ENCODE measurements at places on chromosomes 1 and 21.

DNA sequence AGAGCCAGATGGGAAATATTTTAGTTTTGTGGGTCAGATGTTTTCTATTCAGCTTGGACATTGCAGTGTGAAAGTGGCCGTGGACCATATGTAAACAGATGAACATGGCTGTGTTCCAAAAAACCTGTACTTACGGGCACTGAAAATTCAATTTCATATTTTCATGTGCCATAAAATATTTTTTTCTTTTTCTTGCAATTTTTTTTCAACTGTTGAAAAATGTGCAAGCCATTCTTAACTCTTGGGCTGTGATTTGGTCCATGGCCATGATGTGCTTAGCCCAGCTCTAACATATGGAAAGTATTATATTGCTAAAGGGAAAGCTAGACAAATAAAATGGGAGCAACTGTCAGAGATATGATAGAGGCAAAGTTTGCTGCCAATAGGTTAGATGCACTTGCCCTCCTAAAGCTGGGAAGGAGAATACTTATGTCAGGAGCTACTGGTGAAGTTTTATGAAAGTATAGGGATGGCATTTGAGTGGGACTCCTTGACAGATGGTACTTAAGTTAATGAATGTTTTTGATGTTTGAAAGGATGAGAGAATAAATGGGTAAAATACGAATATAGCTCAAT lies 240.3 kb downstream of the RYR2 start:
- no peak for DNase-seq

GRCh38 chr1:219834314-219834917 lies 93.9 kb downstream of the SLC30A10 start:
- no peak for DNase-seq

GRCh38 chr1:217781056-217781455 lies 149.9 kb downstream of the SPATA17 start:
- DNase-seq = no peak

- peak; percentile 24 for DNase-seq
These were observed 193.8 kb downstream of the LMX1A start for GRCh38 chr1:165162671-165163241.

DNA sequence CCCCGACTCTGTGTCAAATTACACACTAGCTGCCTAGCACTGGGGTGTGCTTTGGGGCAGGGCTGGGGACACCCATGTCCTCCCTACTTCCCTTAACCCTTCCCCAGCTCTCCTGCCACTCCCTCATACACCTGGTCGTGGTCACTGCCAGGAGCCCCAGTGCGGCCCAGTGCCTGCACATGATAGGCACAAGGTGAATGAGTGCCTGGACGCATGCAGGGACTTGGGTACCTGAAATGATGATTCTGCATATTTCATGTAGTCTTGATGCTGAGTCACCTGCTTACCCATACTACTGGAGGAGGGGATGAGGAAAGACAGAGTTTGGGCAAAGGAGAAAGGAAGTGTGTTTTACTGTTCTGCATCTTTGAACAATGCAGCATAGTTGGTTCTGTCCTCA lies 1.5 kb upstream of the VANGL2 start:
- DNase-seq = no peak

DNA sequence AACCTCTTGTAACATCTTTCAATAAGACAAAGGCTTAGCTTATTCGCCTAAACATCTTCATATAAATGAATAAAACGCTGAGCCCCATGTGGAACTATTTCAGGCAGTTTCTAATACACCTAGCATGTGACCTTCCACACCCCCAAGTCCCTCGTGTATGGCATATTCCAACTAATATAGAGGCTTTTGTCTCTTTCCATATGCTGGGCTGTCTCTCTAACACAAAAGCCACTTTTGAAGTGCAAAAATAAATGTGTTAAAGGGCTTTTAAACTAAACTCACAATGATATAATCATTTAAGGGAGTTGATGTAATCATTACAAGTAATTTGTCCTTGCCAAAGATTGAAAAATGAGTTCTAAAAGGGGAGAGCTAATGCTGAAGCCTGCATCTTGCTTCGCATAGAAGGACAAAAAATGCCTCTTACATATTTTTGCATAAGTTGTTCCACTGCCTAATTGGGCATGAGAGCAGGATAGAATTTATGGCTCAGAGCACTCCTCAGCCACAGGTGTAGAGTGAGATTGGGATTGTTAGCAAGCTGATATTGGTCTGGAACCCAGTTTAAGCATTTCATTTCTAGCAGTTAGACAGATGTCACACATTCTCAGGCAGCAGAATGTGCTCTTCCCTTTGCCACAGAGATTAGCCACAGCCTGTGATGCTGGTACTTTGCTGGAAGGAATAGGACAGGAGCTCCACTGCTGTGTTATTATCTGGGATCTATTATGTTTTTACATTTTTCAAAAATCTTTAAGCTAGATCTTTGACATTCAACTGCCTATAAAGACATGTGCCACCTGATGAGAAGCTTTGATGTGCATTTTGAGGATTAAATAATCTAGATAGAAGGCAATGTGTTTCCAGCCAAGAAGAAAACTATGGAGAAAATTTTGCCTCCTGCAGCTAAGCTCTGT lies 1044.4 kb downstream of the ADGRL2 start:
- DNase-seq = peak; percentile 26

GRCh38 chr1:36327421-36328087 lies 4.1 kb upstream of the EVA1B start:
- no peak for DNase-seq

DNA sequence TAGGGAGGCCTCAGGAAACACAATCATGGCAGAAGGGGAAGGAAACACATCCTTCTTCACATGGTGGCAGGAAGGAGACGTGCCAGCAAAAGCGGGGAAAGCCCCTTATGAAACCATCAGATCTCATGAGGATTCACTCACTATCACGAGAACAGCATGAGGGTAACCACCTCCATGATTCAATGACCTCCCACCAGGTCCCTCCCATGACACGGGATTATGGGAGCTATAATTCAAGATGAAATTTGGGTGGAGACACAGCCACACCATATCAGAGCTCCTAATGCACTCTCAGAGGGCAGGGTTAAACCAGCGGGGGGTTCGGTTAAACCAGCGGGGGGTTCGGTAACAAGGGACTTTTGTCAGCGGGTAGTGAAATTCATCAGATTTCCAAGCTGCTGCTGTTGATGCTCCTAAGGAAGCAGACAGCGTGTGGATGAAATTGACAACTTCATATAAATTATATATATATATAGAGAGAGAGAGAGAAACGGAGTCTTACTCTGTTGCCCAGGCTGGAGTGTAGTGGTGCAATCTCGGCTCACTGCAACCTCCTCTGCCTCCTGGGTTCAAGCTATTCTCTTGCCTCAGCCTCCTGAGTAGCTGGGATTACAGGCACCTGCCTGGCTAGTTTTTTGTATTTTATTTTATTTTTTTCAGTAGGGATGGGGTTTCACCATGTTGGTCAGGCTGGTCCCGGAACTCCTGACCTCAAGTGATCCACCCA lies 4.2 kb downstream of the CSTB start:
- no peak for DNase-seq

DNA sequence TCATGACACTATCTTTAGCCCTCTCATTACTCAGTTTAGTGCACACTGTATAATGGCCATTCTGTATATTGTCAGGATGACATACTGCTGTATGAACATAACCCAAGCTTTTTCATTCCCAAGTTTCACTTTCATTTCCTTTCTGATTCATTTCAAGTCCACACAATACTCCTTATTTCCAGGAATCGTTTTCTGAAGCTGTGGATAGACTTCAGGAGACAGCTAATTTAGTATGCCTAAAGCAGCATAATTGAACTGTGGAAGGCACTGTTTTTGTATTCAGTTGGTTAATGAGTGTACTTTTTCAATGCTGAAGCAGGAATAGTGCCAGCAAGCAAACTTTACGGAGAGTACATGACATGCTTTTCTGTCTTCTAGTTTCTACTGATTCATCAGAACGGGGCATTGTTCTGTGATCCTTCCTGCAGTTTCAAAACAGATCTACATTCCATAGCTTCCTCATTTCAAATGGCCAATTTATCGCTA lies 578.5 kb upstream of the ZP4 start:
- no peak for DNase-seq

DNA sequence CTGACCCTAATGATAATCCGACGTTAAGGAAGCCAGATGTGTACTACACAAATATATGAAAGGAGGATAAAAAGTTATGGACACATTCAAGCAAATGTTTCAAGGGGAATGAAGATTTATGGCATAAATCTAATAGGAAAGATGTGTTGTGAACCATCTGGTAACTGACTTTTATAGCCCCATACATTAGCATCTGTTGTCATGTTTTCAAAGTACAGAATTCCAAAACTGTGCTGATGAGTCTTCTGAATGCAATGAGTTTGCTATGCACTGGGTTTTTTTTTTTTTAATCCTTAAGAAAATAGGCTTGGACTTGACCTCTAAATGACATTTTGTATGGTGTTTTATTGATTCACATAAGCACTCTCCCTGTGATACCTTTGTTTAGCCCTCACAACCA lies 158.5 kb upstream of the ESRRG start:
- DNase-seq = no peak

GRCh38 chr1:235286667-235287066 lies 41.3 kb downstream of the ARID4B start:
- no peak for DNase-seq

- DNase-seq = no peak
These were observed at the start of gene APOBEC4 for GRCh38 chr1:183652547-183653461. Gene APOBEC4, minus strand, starts transcription at chr1:183653316. Its CDS starts 4,535 bp downstream, at chr1:183648781.

DNA sequence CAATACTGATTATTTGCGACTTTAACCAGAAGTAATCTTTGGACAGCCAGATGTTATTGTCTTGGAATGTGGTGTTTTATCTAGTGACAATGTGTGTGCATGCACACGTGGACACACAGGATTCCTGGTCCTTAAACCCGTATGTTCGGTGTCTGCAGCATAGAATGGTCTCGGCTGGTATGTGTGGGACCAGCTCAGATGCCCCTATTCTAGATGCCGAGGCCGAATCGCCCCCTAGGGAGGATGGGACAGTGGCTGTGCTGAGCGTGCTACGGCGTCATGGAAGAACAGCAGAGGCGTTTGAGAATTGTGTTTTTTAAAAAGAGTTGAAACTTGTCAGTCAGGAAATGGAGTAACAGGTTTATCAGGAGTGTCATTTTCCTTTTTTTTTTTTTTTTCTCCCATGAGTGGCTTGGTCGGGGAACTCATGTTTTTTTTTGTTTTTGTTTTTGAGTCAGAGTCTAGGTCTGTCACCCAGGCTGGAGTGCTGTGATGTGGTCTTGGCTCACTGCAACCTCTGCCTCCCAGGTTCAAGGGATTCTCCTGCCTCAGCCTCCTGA lies 30.1 kb downstream of the SKI start:
- no peak for DNase-seq

- DNase-seq = peak; percentile 11
These were observed 4.1 kb upstream of the PRDM16 start for GRCh38 chr1:3064901-3065300.

GRCh38 chr1:94773296-94773809 lies 46.8 kb upstream of the SLC44A3 start:
- DNase-seq = no peak

GRCh38 chr1:240254778-240255291 lies 163.2 kb downstream of the FMN2 start:
- no peak for DNase-seq

- no peak for DNase-seq
These were observed 39.6 kb upstream of the CDC42BPA start for GRCh38 chr1:227357927-227358302.

- peak; percentile 52 for DNase-seq
These were observed 221.4 kb upstream of the PKN2 start for GRCh38 chr1:88462488-88463261.

DNA sequence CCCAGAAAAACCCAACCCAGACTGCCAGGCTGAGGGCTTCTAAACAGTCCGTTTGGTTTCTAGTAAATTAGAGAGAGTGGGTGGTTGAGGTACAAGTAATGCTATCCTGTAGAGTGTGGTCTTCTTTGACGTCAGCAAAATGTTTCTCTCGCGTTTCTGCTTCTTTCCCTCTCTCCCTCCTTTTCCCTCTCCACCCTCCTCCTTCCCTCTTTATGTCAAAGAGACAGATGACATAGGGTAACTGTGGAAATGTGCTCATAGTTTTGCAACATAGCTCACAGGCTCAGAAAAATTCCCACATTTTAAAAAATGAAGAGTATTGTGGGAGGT lies 158.3 kb downstream of the TOMM20 start:
- DNase-seq = no peak

Measured in right hindlimb (tissue), 1 donor.